Thyroid gland (tissue), 4 donors: ENCODE measurements at places on chromosomes 2 and 18. TPM values are rescaled to one million over a fixed set of nuclear protein-coding genes. Genes with fewer than 3 reads are reported as not detected.

DNA sequence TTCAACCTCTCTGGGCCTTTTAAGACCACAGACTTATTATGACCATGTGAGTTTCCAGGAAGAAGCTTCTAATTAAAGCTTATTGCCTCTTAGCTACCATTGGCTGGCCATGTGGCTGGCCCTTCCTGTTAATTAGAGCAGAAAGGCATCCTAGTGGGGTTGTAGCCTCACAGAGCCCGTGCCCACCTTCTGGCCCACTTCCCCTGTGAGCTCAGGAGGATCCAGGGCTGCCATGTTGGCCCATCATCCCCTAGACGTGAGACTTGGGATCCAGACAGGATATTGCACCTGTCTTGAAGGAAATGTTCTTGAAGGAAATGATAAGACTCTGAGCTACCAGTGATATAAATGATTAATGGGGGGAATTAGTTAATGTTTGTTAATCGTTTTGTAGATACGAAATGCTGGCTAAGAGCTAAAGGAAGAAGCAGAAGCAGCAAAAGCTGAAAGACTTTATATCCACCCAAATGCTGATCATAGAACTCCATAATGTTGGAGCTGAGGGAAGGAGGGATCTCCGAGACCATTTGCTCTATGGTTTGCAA is 255.4 kb downstream of the CLIP4 start:
- H3K27ac ChIP-seq, result no peak overlapping the region
- H3K27me3 ChIP-seq, result no peaks in the 10 kb centered on the region
- peaks cover 13% of the 10 kb centered on the region for H3K4me1 ChIP-seq
- H3K36me3 ChIP-seq, result no peaks in the 10 kb centered on the region
- no peak overlapping the region for H3K4me3 ChIP-seq
- DNase-seq, result no peak

DNA sequence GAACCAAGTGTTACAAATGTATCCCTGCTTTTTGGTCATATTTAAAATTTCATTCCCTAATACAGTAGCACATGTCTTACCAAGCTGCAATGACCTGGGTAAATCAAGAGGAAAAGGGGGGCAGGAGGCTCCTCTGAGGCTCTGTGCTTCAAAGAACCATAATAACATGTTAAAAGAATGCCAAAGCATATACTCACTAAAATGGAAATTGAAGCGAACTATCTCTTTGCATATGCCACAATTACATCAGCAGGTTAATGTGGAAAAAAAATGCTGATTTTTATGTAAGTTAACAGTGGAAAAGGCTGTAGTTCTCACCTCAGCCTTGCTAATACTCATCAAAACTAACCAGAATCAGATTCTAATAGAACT is 37.5 kb upstream of the NCKAP5 start:
- no peaks in the 10 kb centered on the region for H3K36me3 ChIP-seq
- H3K4me3 ChIP-seq, result no peak overlapping the region
- H3K27ac ChIP-seq, result no peak overlapping the region
- H3K27me3 ChIP-seq, result no peaks in the 10 kb centered on the region
- no peak for DNase-seq

DNA sequence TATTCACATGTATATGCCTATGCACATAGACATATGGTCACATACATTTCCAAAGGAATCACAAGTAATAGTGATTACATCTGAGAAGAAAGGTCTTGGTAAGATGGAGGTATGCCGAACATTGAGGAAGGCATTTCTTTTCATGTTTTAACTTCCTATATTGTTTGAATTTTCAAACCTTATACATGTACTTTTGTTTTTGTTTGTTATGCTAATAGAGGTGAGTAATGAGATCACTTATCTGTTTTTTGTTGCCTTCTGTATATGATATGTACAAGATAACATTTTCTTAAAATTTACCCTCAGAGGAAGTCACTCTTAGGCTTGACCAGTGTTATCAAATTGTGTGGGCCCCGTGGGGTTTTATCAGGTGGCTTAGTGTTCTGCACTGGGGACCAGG is 166.5 kb upstream of the OTX1 start:
- H3K27ac ChIP-seq, result no peak overlapping the region
- no peak overlapping the region for H3K4me3 ChIP-seq
- no peaks in the 10 kb centered on the region for H3K36me3 ChIP-seq
- H3K27me3 ChIP-seq, result no peaks in the 10 kb centered on the region
- DNase-seq, result no peak
- no peaks in the 10 kb centered on the region for H3K4me1 ChIP-seq

DNA sequence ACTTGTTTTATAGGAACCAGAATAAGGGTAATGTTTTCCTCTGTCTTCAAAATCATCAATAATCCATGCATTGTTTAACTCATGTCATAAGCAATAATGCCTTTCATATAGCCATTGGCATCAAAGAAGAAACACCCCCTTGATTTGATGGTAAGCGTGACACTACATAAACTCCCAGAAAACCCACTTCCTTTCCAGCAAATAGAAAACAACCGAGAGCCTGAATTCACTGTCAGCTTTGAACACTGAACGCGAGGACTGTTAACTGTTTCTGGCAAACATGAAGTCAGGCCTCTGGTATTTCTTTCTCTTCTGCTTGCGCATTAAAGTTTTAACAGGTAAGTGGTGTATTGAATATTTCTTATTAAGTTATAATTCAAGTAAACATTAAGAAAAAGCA is at the start of gene ICOS:
Gene ICOS (plus strand): TSS at position 229 of the 400 bp plus-strand sequence. CDS start 52 bp downstream, at position 281.
- no peaks in the 10 kb centered on the region for H3K27me3 ChIP-seq
- H3K4me3 ChIP-seq, result no peak within 1 kb of the TSS
- H3K4me1 ChIP-seq, result no peaks in the 10 kb centered on the region
- no peak within 1 kb of the TSS for H3K27ac ChIP-seq

DNA sequence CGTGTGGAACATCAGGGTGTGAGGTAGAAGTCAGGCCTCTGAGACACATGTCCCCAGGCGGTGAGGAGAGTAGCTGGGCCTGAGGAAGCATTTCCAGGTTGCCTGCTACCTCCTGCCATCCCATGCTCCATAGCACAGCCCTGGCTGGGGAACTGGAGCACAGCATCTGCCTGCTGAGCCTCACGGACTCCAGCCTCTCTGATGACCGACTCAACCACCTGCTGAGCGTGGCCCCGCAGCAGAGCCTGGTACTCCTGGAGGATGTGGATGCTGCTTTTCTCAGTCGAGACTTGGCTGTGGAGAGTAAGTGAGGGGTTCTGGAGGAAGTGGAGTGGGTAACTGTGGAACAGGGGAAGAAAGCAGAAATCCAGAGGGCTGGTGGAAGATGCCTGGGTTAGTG is 2.9 kb downstream of the BCS1L start:
- no peak for DNase-seq
- H3K27ac ChIP-seq, result no peak overlapping the region
- H3K4me3 ChIP-seq, result no peak overlapping the region

CAPN14 gene
- total RNA-seq, result not detected

KIAA1328 gene
- 26.6 TPM for total RNA-seq

SCTR gene
- not detected for total RNA-seq

GRCh38 chr18:78255013-78255412 is 724.6 kb upstream of the SALL3 start:
- H3K4me1 ChIP-seq, result no peaks in the 10 kb centered on the region
- no peak for DNase-seq
- H3K4me3 ChIP-seq, result no peak overlapping the region

GRCh38 chr2:101858910-101859309 is 132.8 kb upstream of the IL1R2 start:
- H3K27ac ChIP-seq, result no peak overlapping the region
- DNase-seq, result no peak
- no peak overlapping the region for H3K4me3 ChIP-seq
- H3K4me1 ChIP-seq, result peaks cover 9% of the 10 kb centered on the region
- no peaks in the 10 kb centered on the region for H3K27me3 ChIP-seq
- H3K36me3 ChIP-seq, result no peaks in the 10 kb centered on the region

GRCh38 chr2:85790499-85791188 is 36.9 kb downstream of the ATOH8 start:
- DNase-seq, result no peak
- peak overlapping the region; percentile 27 for H3K27ac ChIP-seq
- H3K4me1 ChIP-seq, result peaks cover 85% of the 10 kb centered on the region
- no peaks in the 10 kb centered on the region for H3K27me3 ChIP-seq
- H3K36me3 ChIP-seq, result peaks cover 18% of the 10 kb centered on the region

DNA sequence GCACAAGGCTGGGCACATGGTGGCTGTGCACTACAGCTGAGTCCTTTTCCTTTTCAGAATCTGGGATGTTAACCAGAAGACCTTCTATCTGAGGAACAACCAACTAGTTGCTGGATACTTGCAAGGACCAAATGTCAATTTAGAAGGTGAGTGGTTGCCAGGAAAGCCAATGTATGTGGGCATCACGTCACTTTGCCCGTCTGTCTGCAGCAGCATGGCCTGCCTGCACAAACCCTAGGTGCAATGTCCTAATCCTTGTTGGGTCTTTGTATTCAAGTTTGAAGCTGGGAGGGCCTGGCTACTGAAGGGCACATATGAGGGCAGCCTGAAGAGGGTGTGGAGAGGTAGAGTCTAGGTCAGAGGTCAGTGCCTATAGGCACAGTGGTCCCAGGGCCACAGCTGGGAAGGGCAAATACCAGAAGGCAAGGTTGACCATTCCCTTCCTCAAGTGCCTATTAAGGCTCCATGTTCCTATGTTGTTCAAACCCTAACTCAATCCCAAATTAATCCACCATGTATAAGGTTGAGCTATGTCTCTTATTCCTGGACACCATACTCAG is 2.2 kb downstream of the IL1RN start:
- H3K36me3 ChIP-seq, result no peaks in the 10 kb centered on the region
- no peaks in the 10 kb centered on the region for H3K27me3 ChIP-seq
- H3K27ac ChIP-seq, result no peak overlapping the region
